ENCODE measurements at places on chromosomes 4 and X.

DNA sequence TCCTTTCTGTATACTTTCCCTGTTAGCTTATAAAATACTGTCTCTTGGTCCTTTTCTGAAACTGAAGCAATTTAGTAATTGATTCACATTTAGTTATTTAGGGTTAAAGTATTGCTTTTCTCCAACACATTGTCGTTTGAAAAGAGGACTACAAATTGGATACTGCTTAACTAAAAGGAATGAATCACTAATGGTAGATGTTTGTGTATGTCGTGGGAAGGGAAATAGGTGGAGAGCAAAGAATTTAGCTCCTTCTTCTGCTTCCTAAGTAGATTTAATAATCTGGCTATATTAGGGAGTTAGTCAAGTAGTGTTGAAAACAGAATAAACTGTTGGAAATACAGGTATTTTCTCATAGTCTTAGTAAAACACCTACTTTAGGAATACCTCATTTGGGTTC is 27.9 kb downstream of the SLAIN2 start:
- DNase-seq, result no peak

DNA sequence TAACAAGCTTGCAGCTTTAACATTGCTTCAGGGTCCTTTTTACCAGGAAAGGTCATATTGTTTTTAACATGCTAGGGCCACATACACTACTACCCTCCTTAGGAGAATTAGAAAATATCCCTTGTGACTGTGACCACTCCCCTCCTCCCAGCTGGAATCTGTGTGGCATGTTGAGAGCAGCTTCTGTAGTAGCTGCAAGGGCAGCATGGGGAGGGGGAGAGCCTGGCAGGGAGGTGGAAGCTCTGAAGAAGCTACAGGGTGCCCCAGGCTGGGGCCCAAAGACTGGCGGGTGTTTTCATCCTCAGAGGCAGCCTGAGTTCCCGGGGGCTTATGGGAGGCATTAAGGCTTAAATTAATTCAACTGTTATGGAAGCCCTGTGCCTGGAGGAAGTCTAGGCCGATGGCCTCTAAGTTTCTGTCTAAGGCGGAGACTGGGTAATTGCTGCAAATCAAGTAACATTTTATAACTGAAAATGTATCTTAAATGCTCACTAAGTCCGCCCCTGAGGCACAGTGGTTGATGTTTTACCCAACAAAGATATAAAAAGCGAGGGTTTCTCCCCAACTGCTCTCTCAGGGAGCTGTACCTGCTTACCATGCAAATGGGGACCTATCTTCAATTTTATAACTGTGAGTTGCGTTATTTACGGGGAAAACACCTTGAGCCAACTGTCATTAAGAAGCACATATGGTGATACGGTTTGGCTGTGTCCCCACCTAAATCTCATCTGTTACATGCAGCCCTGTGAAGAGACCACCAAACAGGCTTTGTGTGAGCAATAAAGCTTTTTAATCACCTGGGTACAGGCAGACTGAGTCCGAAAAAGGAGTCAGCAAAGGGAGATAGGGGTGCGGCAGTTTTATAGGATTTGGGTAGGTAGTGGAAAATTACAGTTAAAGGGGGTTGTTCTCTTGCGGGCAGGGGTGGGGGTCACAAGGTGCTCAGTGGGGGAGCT is 37.4 kb upstream of the STS start:
- DNase-seq, result no peak

DNA sequence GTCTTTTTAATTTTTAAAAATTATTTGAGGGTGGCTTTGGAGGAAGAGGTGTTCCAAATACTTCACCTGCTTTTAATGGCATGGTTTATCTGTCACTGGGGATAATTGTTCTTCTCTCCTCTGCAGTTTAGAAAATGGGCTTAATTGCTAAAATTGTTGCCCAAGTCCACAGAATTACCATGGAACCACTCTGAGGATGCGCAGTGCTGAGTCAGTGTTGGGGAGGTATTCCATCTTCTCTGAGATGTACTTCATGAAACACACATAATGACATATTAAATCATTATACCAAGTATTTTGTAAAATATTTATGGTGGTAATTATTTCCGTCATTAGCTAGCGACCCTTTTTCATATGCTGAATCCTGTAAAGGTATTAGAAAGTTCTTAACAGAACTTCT is 8.0 kb downstream of the ASB5 start:
- no peak for DNase-seq

GRCh38 chrX:128800138-128800537 is 723.2 kb downstream of the SMARCA1 start:
- DNase-seq, result no peak

DNA sequence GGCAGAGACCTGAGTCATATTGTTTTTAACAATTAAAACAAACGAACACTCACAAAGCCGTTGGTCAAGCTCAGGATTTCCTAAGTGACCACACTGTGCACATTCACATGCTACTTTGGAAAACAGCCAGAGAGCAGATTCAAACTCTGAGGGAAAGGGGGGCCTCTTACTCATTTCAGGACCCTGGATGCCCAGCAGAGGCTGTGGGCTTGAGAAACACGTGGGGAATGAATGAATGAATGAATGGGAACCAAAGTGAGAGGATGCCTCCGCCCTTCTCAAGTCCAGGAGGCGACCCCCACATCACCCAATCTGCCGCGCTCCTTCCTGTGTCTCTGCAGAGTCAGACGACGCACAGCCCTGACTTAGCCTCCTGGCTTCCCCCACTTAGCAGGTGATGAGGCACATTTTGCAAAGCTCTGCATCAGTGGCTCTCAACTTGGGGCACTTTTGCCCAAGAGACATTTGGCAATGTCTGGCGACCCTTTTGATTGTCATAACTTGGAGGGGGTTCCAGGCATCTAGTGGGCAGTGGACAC is 76.0 kb downstream of the ABLIM2 start:
- no peak for DNase-seq

GRCh38 chrX:124127496-124127895 is 166.0 kb downstream of the STAG2 start:
- DNase-seq, result no peak

- DNase-seq, result no peak
Observed at GRCh38 chr4:100098681-100099080, 91.6 kb downstream of the DDIT4L start.

DNA sequence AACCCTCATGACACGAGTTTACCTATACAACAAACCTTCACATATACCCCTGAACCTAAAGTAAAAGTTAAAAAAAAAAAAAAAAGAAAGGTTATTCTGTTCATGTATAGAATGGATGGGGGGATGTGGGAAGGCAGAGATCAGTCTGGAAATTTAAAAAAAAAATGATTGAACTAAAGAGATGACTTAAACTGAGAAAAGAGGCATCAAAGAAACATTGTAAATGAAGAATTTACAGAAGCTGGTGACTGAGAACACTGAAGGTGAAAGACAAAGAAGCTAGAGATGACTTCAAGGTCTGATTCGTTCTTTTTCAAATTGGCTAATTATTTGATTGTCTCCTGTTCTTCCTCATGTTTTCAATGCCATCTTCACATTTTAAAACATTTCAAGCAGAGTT is 12.8 kb upstream of the ABCG2 start:
- DNase-seq, result no peak

DNA sequence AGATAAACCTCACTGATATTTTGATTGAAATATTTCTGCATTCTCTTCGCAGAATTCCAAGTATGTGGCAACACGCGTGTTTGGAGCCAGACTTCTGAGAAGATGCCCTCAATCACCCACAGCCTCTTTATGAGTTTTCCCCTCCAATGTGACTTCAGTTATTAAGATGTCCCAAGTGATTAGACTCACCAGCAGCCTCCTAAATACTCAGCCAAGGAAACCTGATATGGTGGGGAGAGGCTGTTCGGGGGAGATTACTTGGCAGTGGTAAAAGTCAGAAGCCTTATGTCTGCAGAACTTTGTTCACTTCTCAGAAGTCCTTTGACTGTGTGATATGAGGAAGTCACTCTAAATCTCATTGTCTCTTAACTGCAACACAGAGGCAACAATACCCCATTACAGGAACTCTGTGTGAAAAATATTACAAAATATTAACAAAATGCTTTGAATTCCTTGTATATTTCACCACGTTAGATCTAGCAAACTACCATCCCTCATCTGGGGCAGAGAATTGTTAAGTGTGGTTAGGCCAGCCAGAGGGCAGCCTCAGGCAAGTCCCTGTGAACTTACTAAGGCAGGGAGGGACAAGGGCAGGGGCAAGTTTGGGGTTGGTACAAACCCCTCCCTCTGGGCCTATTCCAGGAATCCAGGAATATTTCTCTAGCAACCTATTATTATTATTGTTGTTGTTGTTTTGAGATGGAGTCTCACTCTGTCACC is 151.4 kb upstream of the USP9X start:
- DNase-seq, result no peak

GRCh38 chr4:123777373-123777772 is 380.8 kb downstream of the SPRY1 start:
- no peak for DNase-seq

- no peak for DNase-seq
Observed at GRCh38 chr4:175435381-175435783, 376.7 kb downstream of the GPM6A start.

GRCh38 chr4:7679406-7680040 is 244.8 kb upstream of the PSAPL1 start:
- DNase-seq, result no peak

DNA sequence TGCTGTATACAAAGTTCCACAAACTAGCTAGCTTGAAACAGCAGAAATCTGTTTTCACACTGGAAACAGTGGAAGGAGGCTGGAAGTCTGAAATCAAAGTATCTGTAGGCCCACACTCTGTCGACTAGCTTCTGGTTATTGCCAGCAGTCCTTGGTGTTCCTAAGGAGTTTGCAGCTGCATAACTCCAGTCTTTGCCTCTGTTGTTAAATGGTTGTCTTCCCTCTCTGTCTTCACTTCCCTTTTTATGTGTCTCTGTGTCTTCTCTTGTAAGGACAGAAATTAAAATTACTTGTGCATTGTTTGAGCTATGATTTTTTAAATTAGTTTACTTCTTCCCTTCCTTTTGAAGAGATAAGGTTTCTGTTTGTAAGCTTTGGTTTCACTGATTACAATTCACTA is 8.2 kb downstream of the MTHFD2L start:
- no peak for DNase-seq

- DNase-seq, result no peak
Observed at GRCh38 chr4:51851090-51851936, 8.4 kb downstream of the DCUN1D4 start.

GRCh38 chr4:156241896-156242295 is 288.2 kb upstream of the CTSO start:
- no peak for DNase-seq

All from effector memory CD4-positive, alpha-beta T cell (primary cell).